ENCODE measurements at places on chromosomes 7 and 10. TPM values are rescaled to one million over a fixed set of nuclear protein-coding genes. Genes with fewer than 3 reads are reported as not detected.

The GJD4 gene
- 13.9 TPM for total RNA-seq

The CALD1 gene
- total RNA-seq, result 202 TPM

The DKK1 gene
- 13.5 TPM for total RNA-seq

The CLCN1 gene
- not detected for total RNA-seq

The UPK3BL2 gene
- total RNA-seq, result 1.9 TPM

The ZNF746 gene
- 30.2 TPM for total RNA-seq

The MYL10 gene
- total RNA-seq, result not detected

The CCDC146 gene
- total RNA-seq, result 3.4 TPM

The CUZD1 gene
- 16.7 TPM for total RNA-seq

The PLAC9 gene
- 0.43 TPM for total RNA-seq

The CDHR3 gene
- 2.2 TPM for total RNA-seq

The FAM200A gene
- 15.6 TPM for total RNA-seq

The GIGYF1 gene
- total RNA-seq, result 25.8 TPM

The PSTK gene
- total RNA-seq, result 6.8 TPM

The AMPH gene
- not detected for total RNA-seq

The OR2A7 gene
- not detected for total RNA-seq

The HMX3 gene
- total RNA-seq, result not detected

The COL13A1 gene
- total RNA-seq, result 17.3 TPM

The IGFBP3 gene
- total RNA-seq, result 207 TPM

The ZNF212 gene
- total RNA-seq, result 5.9 TPM

The CYP2E1 gene
- 0.45 TPM for total RNA-seq

The TPST1 gene
- total RNA-seq, result 48.2 TPM

The PARG gene
- 32.0 TPM for total RNA-seq

The MUC3A gene
- total RNA-seq, result not detected

The UCMA gene
- not detected for total RNA-seq

The CCL24 gene
- not detected for total RNA-seq

The JAKMIP3 gene
- total RNA-seq, result 0.11 TPM

The SCRN1 gene
- total RNA-seq, result 86.0 TPM

The CALHM1 gene
- total RNA-seq, result 0.31 TPM

The HOXA10 gene
- 14.6 TPM for total RNA-seq

The C7orf33 gene
- total RNA-seq, result not detected

The INHBA gene
- 5.8 TPM for total RNA-seq

The SERPINE1 gene
- total RNA-seq, result 26.6 TPM

The MYL7 gene
- total RNA-seq, result not detected

The CTAGE6 gene
- total RNA-seq, result 0.08 TPM

The NPSR1 gene
- total RNA-seq, result not detected

The ITIH2 gene
- not detected for total RNA-seq

The SFRP4 gene
- 5.9 TPM for total RNA-seq

The LRRC18 gene
- not detected for total RNA-seq

The NODAL gene
- total RNA-seq, result not detected

The TMEM229A gene
- not detected for total RNA-seq

The CDK1 gene
- total RNA-seq, result 5.1 TPM

The XRCC2 gene
- 0.62 TPM for total RNA-seq

The TMEM225B gene
- 1.4 TPM for total RNA-seq

The SPRN gene
- 0.05 TPM for total RNA-seq

The PRSS37 gene
- not detected for total RNA-seq

The SPDYE6 gene
- total RNA-seq, result not detected

The RAB11FIP2 gene
- total RNA-seq, result 36.1 TPM

The POU6F2 gene
- 0.11 TPM for total RNA-seq

The SUV39H2 gene
- 10.3 TPM for total RNA-seq

The RBM20 gene
- 2.6 TPM for total RNA-seq

The NACAD gene
- total RNA-seq, result 1.2 TPM

The PPP3CB gene
- 54.6 TPM for total RNA-seq

All from myocyte (in vitro differentiated cells).